Suprapubic skin (tissue), 4 donors: ENCODE measurements at places on chromosomes 13 and 19. TPM values are rescaled to one million over a fixed set of nuclear protein-coding genes. Genes with fewer than 3 reads are reported as not detected.
A peak's percentile ranks its signal among the peaks of the same experiment; 100 is the strongest.

DNA sequence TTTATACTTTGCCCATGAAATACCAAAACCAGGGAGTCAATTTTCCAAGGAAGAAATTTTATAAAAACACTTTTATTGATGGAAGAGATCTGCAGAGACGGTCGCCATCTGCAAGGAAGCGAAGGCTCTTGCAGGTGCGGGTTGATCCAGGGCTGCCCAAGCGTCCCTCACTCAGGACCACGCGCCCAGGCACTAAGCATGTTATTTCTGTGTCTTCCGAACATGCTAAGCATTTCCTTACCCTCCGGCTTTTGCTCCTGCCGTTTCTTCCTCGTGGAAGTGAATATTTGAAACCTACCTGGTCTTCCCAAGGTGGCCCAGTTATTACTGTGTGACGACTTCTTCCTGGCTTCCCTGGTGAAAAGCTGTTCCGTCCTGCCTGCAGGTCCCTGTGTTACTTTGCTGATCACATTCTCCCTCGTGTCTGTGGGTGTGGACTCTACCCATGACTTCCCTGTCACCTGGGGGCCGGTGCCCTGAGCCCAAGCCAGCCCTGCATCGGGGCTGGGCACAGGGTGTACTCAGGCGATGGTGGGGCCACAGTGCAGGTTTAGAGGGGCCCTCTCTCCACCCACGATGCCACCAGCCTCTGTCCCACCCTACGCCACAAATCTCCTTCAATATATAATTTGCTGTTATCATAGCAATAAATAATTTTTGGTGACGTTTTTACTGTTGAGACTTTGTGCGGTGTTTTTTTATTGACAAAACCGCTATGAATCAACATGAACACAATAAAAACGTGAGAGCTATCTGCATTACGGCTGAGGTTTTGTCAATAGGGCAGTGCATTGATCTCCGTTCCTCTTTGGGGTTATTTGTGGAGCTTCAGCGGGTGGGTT is 119.4 kb downstream of the URI1 start:
- peak; percentile 41 for DNase-seq

- DNase-seq: no peak
Measured at GRCh38 chr19:17549085-17549740, 6.2 kb upstream of the COLGALT1 start.

GRCh38 chr13:112755331-112755730 is 65.5 kb downstream of the ATP11A start:
- DNase-seq: no peak

The COX7A1 gene
- 7.9 TPM for total RNA-seq

DNA sequence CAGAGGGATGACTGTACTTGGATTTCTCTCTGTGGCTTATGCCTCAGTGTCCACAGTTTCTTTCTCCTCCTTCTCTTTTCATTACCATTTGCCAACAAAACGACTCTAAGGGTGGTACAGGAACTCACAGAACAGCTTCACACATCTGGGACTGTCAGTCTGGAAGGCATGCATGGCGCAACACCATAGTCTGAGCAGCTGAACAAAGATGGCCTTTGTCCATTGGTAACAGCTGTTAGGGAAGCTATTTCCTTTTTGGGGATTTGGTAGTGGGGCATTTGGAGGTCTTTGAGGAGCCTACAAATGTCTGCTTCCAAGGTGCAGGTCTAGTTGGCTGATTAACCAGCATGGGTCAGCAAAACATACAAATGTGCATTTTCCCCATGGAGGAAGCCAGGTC is 81.4 kb upstream of the PCDH8 start:
- DNase-seq: no peak

The LRRC4B gene
- total RNA-seq: 0.24 TPM

DNA sequence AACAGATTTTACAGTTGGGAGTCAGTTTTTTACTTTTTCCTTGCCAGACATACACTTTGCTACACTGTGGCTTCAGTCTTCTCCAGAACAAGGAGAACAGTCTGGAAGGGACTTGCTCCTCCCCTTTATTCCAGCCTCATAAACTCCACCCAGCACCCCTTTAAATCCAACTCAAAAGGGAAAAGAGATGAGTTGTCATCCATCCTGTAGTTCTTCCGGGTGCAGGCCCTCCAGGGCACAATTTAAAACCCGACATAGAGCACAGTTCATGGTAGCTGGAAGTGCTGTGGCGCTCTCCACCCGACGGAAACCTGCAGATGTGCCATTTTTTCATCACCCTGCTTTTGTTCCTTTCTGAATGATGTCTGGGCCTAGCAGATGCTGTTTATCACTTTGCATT is 98.9 kb downstream of the ZAR1L start:
- DNase-seq: no peak
